ENCODE measurements at places on chromosomes 5 and 9. TPM values are rescaled to one million over a fixed set of nuclear protein-coding genes. Genes with fewer than 3 reads are reported as not detected.

LHX6 gene
- total RNA-seq = not detected

LEAP2 gene
- 0.34 TPM for total RNA-seq

HTR1A gene
- not detected for total RNA-seq

SPATA31C1 gene
- total RNA-seq = not detected

GFI1B gene
- total RNA-seq = under 0.01 TPM

HDAC3 gene
- total RNA-seq = 45.4 TPM

CER1 gene
- not detected for total RNA-seq

FNIP1 gene
- total RNA-seq = 13.8 TPM

SLC36A2 gene
- not detected for total RNA-seq

TPPP gene
- total RNA-seq = 0.17 TPM

MORN5 gene
- total RNA-seq = not detected

ANKRD31 gene
- total RNA-seq = under 0.01 TPM

LNPEP gene
- total RNA-seq = 6.1 TPM

PCDHA12 gene
- not detected for total RNA-seq

C9orf153 gene
- not detected for total RNA-seq

SUSD3 gene
- 5.6 TPM for total RNA-seq

STING1 gene
- 51.0 TPM for total RNA-seq

LRRC19 gene
- not detected for total RNA-seq

NUTM2F gene
- not detected for total RNA-seq

BTNL3 gene
- not detected for total RNA-seq

CNTNAP3B gene
- 5.8 TPM for total RNA-seq

CLIC3 gene
- 4.0 TPM for total RNA-seq

LHX3 gene
- not detected for total RNA-seq

WWC1 gene
- total RNA-seq = 3.1 TPM

TRPM6 gene
- under 0.01 TPM for total RNA-seq

IL33 gene
- total RNA-seq = 0.15 TPM

CCNI2 gene
- not detected for total RNA-seq

SLC46A2 gene
- not detected for total RNA-seq

TMEM174 gene
- total RNA-seq = not detected

PCDHGB4 gene
- 4.0 TPM for total RNA-seq

EPB41L4A gene
- 0.17 TPM for total RNA-seq

DCP2 gene
- total RNA-seq = 11.1 TPM

FOXD4 gene
- 0.34 TPM for total RNA-seq

PLPP7 gene
- total RNA-seq = 3.7 TPM

OBP2B gene
- total RNA-seq = not detected

SVEP1 gene
- total RNA-seq = 5.5 TPM

SPINK7 gene
- not detected for total RNA-seq

IL3 gene
- total RNA-seq = not detected

PTGER4 gene
- 26.6 TPM for total RNA-seq

TRAF1 gene
- 3.4 TPM for total RNA-seq

SPATA9 gene
- 0.15 TPM for total RNA-seq

NR5A1 gene
- total RNA-seq = not detected

TMC1 gene
- total RNA-seq = not detected

ZBTB26 gene
- 2.5 TPM for total RNA-seq

GGTA1 gene
- not detected for total RNA-seq

SLC1A3 gene
- 2.7 TPM for total RNA-seq

SLC25A48 gene
- total RNA-seq = not detected

EGFL7 gene
- 2.1 TPM for total RNA-seq

GNE gene
- total RNA-seq = 28.9 TPM

CCIN gene
- 0.89 TPM for total RNA-seq

FOXD4L3 gene
- total RNA-seq = not detected

ADAMTSL1 gene
- 39.1 TPM for total RNA-seq

LVRN gene
- under 0.01 TPM for total RNA-seq
